ENCODE measurements at places on chromosomes 2 and 18. TPM values are rescaled to one million over a fixed set of nuclear protein-coding genes. Genes with fewer than 3 reads are reported as not detected.

GRCh38 chr2:143034292-143035074, 94.7 kb upstream of the ARHGAP15 start:
- peak; percentile 64 for DNase-seq
- peaks cover 8% of the 10 kb centered on the region for H3K4me1 ChIP-seq
- H3K36me3 ChIP-seq = no peaks in the 10 kb centered on the region
- no peaks in the 10 kb centered on the region for H3K27me3 ChIP-seq
- no peak overlapping the region for H3K27ac ChIP-seq

The PTPRN gene
- total RNA-seq = not detected

The DAPL1 gene
- total RNA-seq = not detected

- DNase-seq = no peak
- H3K36me3 ChIP-seq = no peaks in the 10 kb centered on the region
- H3K27ac ChIP-seq = no peak overlapping the region
These were observed 201.7 kb downstream of the MREG start for GRCh38 chr2:215811409-215812345.

The CCT7 gene
- 499 TPM for total RNA-seq

The SPTBN1 gene
- 68.1 TPM for total RNA-seq

GRCh38 chr18:13406736-13407135, 188.2 kb downstream of the LDLRAD4 start:
- peaks cover 13% of the 10 kb centered on the region for H3K36me3 ChIP-seq
- no peak overlapping the region for H3K4me3 ChIP-seq
- H3K27me3 ChIP-seq = no peaks in the 10 kb centered on the region
- H3K27ac ChIP-seq = no peak overlapping the region
- DNase-seq = no peak

The GLI2 gene
- not detected for total RNA-seq

The TXNDC2 gene
- not detected for total RNA-seq

DNA sequence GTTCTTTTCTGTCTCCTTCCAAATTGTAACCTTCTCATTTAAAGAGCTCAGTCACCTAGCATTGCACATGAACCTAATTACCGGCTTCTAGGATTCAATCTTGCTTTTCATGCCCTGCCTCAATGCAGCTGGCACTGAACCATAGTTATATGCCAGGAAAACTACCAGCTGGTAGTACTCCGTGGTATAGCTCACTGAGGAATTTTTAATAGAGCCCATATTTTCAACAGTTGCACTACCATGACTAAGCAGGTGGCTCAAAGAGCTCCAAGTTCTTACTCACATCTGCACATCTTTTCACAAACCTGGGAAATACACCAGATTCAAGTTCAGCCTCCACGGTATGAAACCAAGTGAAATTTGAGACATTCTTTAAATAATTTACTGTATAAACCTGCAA, 363.5 kb downstream of the GRB14 start:
- H3K4me1 ChIP-seq = no peaks in the 10 kb centered on the region
- H3K27ac ChIP-seq = no peak overlapping the region
- H3K4me3 ChIP-seq = no peak overlapping the region
